Myocyte (in vitro differentiated cells): ENCODE measurements at places on chromosomes 1 and 21. TPM values are rescaled to one million over a fixed set of nuclear protein-coding genes. Genes with fewer than 3 reads are reported as not detected.
A peak's percentile ranks its signal among the peaks of the same experiment; 100 is the strongest.

GRCh38 chr1:169120066-169120465 lies 13.6 kb downstream of the ATP1B1 start:
- DNase-seq = no peak

DNA sequence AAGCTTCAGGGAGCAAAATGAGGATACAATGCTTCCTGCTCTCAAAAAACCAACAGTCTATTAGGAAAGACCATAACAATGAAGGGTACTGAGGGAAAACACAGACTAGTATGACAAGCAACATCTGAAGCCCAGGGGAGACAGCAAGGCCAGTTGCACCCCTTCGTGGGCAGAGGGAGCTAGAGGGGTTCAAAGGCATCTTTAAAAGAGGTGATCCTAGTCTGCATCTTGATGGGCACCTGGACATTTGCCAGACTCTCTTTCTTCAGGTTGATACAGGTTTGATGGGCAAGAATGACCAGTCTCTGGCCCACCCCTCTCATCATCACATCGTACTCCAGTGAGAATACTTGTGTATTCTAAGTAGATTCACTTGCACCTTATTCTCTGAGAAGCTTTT lies 177.7 kb downstream of the VAV3 start:
- DNase-seq = peak; percentile 11

DNA sequence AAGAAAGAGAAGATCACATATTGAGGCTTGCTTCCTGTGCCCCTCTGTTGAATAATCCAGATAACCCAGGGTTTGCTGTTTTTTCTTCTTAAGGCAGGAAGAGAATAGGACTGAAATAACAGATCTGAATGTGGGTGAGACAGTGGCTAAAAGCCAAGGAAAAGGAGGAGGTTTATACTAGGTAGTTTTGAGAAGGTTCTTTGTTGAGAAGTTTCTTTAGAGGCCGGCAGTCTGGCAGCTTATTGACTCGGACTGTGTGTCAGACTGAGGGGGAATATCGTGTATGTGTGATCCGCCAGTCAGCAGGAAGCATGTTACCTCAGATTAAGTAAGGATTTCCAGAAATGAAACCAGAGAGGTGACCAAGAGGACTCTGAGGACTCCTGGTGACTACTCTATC lies 119.8 kb downstream of the PLA2G4A start:
- no peak for DNase-seq

The LRP8 gene
- 11.4 and 38.0 TPM in 2 replicates for total RNA-seq

DNA sequence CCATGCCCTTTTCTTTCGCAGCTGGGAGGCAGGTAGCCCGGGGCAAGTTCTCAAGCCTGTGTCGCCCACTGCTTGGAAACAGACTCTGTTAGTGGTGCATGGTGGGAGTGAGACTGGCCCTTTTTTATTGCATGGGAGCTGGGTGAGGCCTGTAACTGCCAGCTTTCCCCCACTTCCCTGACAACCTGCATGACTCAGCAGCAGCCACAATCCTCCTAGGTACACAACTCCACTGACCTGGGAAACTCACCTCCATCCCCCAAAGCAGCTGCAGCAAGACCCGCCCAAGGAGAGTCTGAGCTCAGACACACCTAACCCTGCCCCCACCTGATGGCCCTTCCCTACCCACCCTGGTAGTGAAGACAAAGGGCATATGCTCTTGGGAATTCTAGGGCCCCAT lies 25.8 kb downstream of the PIGP start:
- DNase-seq = no peak

- DNase-seq = peak; percentile 77
These were observed 83.6 kb upstream of the SLC25A33 start for GRCh38 chr1:9455487-9456234.

The NPHS2 gene
- total RNA-seq = not detected in 2 replicates

DNA sequence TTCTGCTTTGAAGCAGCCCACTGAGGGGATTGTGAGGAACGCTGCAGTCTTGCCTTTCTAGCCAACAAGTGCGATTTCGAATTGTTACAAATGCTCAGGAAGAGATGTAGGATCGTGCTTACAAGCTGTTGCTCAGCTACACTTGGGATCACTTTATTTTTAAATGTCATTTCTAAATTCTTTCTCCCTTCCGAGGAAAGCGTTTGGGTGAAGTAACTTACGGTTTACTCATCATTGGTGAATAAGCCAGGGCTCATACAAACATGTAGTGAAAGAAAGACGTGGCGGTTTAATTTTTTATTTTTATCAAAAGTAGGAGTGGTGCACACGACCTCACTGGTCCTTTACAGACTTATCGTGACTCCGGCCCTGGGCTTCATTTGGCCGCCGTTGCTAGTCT lies 386.6 kb downstream of the KIF26B start:
- no peak for DNase-seq

The KIAA0040 gene
- total RNA-seq = not detected in 2 replicates

The CD160 gene
- not detected in 2 replicates for total RNA-seq

DNA sequence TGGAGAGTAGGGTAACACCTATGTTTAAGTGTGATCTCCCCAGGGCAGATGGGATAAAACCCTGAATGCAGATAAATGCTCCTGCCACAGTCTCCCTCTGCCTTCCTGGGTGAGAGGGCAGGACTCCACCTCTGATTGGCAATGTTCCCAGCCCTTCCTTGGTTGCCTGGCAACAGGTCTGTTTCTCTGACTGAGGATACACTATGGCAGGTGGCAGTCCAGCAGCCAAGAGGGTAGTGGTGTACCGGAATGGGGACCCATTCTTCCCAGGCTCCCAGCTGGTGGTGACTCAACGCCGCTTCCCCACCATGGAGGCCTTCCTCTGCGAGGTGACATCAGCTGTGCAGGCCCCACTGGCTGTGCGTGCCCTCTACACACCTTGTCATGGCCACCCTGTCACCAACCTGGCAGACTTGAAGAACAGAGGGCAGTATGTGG lies at the start of gene DCDC2B:
TSS of gene DCDC2B (plus strand) at position 199 of the 438 bp plus-strand sequence. CDS start at position 204, 5 bp downstream.
- peak; percentile 98 for DNase-seq

DNA sequence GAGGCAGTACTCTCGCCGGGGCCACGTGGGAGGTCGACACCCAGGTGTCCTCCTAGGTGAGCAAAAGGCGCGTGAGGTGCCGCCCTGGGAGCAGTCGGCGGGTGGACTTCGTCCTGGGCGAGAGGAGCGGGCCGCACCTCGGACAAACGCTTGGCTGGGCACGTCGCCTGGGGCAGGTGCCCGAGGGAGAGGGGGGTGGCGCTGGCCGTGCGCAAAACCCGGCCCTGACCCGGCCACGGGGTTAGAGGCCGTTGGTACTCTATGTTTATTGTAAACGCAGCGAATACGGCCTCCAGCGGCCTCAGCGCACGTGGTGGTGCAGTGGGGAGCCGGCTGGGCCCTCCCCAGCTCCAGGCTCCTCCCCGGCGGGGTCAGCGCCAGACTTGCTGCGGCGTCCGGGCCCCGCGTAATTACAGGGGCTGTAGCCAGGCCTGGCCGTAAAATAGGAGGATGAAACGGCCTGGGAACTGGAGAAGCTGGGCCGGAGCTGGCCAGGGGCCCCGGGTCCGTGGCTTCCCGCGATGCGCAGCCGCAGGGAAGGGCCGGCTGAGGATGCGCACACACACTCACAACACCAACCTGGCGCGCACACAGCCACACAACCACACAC lies 1.6 kb upstream of the EFNA1 start:
- DNase-seq = no peak

GRCh38 chr1:10384219-10384618 lies 14.6 kb upstream of the PGD start:
- no peak for DNase-seq

DNA sequence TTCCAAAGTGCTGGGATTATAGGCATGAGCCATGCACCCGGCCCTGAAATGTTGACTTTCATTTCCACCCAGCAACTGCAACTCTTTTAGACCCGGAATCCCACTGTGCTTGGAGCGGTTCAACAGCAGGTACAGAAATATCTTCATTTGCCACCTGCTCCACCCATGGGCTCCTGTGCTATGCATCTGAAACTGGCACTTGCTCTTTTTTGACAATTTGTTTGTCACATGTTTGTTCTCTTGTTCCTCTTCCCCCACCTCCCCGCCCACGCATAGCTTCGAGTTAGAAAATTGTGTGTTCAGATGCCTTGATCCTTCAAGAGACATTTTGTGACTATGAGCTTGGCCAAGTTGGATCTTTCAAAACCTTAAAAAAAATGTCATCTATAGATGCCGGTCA lies 2.4 kb upstream of the IFNLR1 start:
- peak; percentile 77 for DNase-seq

DNA sequence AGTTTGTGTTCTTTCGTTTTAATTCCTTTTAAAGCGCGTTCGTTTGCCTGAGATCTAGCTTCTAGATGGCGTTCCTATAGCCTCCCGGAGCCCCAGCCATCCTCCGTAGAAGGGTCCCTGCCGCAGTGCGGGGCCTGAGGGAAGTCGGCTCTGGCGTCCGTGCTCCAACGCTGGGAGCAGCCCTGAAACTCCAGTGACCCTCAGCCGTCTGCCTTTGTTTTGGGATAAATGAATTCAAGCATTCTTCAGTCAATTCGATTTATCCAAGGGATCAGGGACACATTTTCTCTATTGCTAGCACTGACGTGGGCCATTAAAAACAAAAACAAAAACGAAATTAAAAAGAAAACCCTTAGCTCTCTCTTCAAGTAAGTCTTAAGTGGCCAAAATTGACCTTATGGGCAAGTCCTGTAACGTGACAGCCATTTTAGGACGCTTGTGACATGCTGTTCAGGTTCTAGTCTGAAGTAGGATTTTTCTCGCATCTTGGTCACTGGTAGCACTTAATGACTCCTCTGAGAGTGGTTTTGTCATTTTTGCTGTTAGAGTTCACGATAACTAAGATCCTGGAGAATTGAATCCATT lies 742 bp upstream of the HSPA13 start:
- no peak for DNase-seq

The SCNM1 gene
- total RNA-seq = 26.0 and 26.1 TPM in 2 replicates

The LCE1C gene
- total RNA-seq = not detected in 2 replicates

GRCh38 chr1:239558991-239559390 lies 172.6 kb downstream of the CHRM3 start:
- no peak for DNase-seq

DNA sequence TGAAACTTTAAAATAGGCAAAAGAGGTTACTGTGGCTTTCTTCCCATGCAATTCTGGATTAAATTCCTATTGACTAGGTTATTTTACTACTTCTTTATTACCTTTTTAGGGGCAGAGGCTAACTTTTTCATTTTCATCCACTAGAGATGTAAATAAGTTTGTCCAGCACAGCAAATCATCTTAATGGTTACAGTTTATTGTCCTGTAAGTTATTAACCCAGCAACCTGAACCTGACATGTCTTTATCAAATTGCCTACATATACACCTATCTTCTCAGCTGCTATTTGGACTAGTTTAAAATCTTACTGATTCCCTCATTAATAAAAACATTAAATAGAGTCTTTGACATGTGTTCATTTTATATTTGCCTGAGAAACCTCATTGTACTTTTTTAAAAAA lies 6.9 kb upstream of the SCYL3 start:
- DNase-seq = no peak

The LINGO4 gene
- total RNA-seq = not detected in 2 replicates

- DNase-seq = no peak
These were observed 160.5 kb downstream of the ACTL8 start for GRCh38 chr1:17915511-17916197.

- no peak for DNase-seq
These were observed 14.0 kb upstream of the CTPS1 start for GRCh38 chr1:40965531-40965930.

The S100A5 gene
- 2.5 and 2.9 TPM in 2 replicates for total RNA-seq

DNA sequence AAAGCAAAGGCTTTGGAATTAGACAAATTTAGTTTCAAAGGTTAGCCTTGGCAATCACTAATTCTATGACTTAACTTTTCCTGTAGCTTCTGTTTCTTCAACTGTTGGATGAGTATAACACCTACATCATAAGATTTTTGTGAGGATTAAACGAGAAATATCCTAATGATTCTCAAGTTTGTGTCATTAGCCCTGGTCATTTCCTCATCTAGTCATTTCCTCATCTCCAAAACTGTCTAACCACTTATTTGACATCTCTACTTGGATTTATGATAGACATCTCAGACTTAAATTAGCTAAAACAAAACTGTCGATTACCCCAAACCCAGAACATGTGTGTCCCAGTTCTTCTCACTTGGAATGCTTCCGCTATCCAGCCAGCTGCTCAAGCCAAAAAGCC lies 80.2 kb upstream of the CHODL start:
- DNase-seq = no peak

The PLCH2 gene
- total RNA-seq = 0.21 and 0.57 TPM in 2 replicates

The IL12RB2 gene
- total RNA-seq = 0.10 TPM in 1 of 2 replicates, not detected in the other

DNA sequence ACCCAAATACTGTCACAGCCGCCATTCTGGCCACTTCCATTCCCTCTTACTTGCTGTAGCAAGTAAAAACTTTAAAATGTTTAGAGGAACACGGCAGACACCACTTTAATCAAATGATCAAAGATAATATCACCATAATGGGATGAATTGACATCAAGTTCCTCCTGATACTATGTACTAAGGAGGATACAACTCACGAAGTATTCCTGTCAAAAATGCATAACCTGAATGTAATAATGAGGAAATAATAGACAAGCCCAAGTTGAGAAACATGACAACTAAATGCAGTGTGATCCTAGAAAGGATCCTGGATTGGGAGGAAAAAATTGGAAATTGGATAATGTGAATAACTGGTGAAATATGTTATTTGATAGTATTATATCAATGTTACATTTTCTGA lies 3.9 kb downstream of the KDF1 start:
- no peak for DNase-seq

The DNAJC11 gene
- 25.0 and 35.2 TPM in 2 replicates for total RNA-seq

- DNase-seq = no peak
These were observed 35.9 kb upstream of the DISP3 start for GRCh38 chr1:11443043-11443442.

- no peak for DNase-seq
These were observed 785.8 kb upstream of the ADGRL4 start for GRCh38 chr1:79792219-79792930.

The DISP1 gene
- total RNA-seq = 2.2 and 2.5 TPM in 2 replicates

The KCND3 gene
- total RNA-seq = under 0.01 and 0.03 TPM in 2 replicates

DNA sequence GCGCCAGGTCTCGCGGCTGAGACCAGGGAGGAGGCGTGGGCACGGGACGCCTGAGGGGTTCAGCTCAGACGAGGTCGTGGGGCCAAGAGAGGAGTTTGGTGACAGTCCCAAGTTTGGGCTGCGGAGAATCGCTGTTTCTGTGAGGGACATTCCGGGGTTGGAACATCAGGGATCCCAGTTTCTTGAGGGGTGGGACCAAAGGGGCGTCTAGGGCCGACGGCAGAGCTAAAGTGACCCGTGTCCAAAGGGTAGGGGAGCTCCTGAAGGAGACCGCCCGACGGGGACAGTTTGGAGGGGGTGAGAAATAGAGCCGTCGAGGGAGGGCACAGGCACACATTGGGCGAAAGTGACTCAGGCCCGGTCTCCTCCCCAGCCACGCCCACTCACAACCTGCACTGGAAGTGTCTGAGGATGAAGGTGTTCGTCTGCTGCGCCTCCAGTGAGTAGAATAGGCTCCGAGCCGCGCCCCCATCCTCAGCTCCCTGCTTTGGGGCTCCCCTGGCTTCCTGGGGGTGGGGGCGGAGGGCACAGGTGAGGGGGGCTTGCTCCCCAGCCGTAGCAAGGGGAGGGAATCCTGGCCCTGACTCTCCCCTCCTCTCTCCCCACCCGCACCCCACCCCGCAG lies 7.0 kb downstream of the EFNA3 start:
- peak; percentile 26 for DNase-seq

The TPTE gene
- total RNA-seq = not detected in 2 replicates

DNA sequence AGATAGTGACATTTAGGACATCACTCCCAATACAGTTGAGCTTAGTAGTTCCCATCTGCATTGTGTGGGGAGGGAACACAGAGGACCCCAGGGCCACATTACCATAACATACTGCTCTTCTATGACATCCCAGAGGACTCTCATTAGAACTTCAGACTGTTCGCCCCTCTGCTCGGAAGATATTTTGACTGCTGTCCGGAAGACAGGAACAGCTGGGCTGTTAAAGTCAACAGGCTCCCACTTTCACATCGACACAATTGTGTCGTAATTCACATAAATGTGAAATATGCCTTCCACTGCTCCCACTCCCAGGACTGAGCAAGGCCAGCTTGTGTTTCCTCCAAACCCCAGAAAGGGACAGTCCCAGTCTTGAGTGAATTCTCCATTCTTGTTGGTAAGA lies 158.4 kb downstream of the SEC16B start:
- DNase-seq = peak; percentile 44
